Dermis microvascular lymphatic vessel endothelial cell (primary cell): ENCODE measurements at places on chromosomes 11 and 22. TPM values are rescaled to one million over a fixed set of nuclear protein-coding genes. Genes with fewer than 3 reads are reported as not detected.

The PRDX5 gene
- total RNA-seq, result 217 and 224 TPM in 2 replicates

The SLN gene
- total RNA-seq, result not detected in 2 replicates

The SYCE3 gene
- not detected in 2 replicates for total RNA-seq

The IFTAP gene
- total RNA-seq, result 16.3 and 16.8 TPM in 2 replicates
